Stomach (tissue), 19 donors: ENCODE measurements at places on chromosomes 2 and 18. TPM values are rescaled to one million over a fixed set of nuclear protein-coding genes. Genes with fewer than 3 reads are reported as not detected.

KLF11 gene
- 6.7 TPM for total RNA-seq

SULT6B1 gene
- not detected for total RNA-seq

- H3K27me3 ChIP-seq = no peaks in the 10 kb centered on the region
- no peak overlapping the region for H3K27ac ChIP-seq
- H3K4me3 ChIP-seq = no peak overlapping the region
- no peak for DNase-seq
- no peaks in the 10 kb centered on the region for H3K4me1 ChIP-seq
- no peaks in the 10 kb centered on the region for H3K36me3 ChIP-seq
Measured at GRCh38 chr2:167013227-167013626, 124.9 kb downstream of the XIRP2 start.

DNA sequence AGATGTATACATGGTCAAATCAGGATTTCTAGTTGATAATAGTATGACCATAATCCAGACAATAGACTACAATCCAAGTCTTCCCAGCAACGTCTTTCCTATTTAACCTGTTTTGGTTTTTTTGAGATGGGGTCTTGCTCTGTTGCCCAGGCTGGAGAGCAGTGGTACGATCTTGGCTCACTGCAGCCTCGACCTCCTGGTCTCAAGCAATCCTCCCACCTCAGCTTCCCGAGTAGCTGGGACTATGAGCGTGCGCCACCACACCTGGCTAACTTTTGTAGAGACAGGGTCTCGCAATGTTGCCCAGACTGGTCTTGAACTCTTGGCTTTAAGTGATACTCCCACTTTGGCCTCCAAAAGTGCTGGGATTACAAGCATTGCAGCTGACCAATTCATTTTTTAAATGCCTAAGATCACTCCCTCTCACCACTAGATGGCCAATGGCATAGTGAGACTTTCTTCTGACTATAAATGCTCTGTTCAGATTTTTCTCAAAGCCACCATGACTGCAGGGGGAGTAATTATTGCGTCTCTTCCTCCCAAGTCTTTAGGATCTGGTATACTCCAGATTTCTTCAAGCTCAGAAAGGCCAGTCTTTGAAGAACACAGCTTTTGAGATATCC is 47.6 kb downstream of the HNRNPLL start:
- no peak overlapping the region for H3K27ac ChIP-seq
- H3K27me3 ChIP-seq = no peaks in the 10 kb centered on the region
- H3K4me3 ChIP-seq = no peak overlapping the region
- DNase-seq = no peak
- peaks cover 14% of the 10 kb centered on the region for H3K36me3 ChIP-seq
- H3K4me1 ChIP-seq = no peaks in the 10 kb centered on the region

- no peak overlapping the region for H3K27ac ChIP-seq
- H3K4me1 ChIP-seq = peaks cover 12% of the 10 kb centered on the region
- no peak overlapping the region for H3K4me3 ChIP-seq
- no peak for DNase-seq
- H3K36me3 ChIP-seq = no peaks in the 10 kb centered on the region
Measured at GRCh38 chr18:36757081-36757480, 71.7 kb downstream of the TPGS2 start.
